ENCODE measurements at places on chromosomes 2 and 18.

- no peak for DNase-seq
Observed at GRCh38 chr2:161947406-161947805, 126.6 kb downstream of the DPP4 start.

DNA sequence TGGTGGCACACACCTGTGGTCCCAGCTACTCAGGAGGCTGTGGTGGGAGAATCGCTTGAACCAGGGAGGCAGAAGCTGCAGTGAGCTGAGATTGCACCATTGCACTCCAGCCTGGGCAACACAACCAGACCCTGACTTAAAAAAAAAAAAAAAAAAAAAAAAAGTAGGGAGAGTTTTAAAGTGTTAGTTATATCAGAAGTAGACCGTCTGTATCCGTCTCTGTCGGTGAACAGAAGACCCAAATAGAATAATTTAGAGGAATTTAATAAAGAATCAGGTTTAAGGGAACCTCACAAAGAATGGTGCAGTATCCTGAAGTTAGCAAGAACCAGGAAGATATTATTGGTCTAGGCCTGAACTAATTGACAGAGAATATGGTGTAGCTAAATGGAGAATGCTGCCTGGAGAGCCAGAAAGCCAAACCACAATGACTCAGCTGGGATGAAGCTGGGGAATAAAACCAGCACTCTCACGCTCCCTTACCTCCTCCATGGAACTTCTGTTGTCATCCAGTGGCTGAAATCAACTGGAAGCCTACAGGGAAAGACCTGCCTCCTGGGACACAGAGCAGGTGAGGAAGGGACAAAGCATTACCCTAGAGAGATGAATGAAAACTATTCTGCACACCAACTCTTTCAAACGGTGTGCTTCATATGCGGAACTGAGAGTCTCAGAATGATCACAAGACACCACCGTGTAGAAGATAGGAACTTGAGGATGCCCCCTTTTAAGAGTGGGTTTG, 39.1 kb upstream of the PLEKHM3 start:
- DNase-seq, result no peak

GRCh38 chr2:196291873-196292800, 120.8 kb upstream of the STK17B start:
- no peak for DNase-seq

DNA sequence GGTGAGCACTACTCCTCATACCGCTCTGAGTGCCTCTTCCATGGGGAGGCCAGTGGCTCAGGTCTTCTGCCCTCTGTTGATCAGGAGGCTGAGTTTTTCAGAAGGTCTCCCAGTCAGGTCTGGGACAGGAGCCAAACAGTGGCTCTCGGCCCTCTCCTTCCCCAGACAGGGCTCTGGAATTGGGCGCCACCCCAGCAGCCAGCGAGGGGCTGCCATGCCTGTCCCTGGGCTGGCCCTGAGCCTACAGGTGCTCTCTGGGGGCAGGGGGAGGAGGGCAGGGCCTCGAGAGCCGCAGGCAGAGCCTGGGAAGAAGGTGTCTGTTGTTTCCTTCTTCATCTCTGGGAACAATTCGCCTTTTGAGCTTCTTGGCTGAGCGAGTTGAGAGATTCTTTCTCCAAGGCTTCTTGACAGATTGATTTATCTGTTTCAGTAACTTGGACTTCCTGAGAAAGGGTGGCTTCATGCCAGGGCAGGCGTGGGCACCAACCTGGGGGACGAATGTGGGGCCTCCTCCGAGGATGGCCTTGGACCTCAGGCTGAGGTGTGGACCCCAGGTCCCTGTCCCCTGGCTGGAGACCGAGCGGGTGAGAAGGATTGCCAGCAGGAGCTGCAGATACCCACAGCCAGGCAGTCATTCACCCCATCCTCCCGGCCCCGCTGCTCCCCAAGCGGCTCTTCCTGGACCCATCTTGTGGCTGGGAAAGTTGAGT, 64.7 kb upstream of the GLI2 start:
- no peak for DNase-seq
